ENCODE measurements at places on chromosomes 12 and 14.

DNA sequence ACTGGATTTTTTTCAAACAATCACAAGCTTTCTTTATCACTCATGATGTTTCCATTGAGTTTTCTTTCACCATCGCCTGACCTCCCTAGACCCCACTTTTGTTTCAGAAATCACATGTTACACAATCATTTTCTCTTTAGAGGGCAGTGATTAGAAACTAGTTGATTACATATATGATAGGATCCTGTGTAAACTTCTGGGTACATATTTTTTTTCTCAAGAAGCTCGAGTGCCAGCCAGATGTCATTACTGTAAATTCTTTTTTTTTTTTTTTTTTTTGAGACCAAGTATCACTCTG, 62.4 kb upstream of the PSMA6 start:
- DNase-seq: no peak

- no peak for DNase-seq
These were observed 46.2 kb downstream of the BCAT1 start for GRCh38 chr12:24902511-24903328.

DNA sequence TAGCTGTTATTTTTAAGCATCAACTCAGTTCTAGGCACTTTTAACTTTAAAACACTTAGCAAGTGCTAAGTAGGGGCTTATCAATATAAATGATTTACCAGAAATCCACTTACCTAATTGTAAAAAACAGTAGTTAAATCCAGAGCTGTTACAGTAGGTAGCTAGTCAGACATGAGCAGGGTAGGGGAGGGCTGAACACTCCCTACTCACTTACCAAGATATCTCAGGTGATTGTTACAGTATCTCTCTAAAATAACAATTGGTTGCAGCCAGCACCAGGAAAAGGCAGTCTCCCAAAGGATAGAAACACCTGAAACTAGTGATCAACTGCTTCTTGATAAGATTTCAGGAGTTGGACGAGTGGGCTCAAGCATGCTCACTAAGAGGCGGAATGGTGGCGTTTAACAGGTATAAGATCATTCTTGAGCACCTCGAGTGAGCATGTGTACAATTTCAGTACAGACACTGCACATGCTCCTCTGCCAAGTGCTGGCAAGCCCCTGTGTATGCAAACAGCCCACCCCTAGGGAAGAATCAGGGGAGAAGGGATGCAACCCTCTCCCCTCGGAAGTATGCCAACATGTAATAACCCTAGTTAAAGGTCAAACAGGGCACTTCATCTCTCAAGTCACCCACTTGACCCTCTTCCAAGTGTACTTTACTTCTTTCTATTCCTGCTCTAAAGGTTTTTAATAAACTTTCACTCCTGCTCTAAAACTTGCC, 1113.6 kb upstream of the SEL1L start:
- no peak for DNase-seq

DNA sequence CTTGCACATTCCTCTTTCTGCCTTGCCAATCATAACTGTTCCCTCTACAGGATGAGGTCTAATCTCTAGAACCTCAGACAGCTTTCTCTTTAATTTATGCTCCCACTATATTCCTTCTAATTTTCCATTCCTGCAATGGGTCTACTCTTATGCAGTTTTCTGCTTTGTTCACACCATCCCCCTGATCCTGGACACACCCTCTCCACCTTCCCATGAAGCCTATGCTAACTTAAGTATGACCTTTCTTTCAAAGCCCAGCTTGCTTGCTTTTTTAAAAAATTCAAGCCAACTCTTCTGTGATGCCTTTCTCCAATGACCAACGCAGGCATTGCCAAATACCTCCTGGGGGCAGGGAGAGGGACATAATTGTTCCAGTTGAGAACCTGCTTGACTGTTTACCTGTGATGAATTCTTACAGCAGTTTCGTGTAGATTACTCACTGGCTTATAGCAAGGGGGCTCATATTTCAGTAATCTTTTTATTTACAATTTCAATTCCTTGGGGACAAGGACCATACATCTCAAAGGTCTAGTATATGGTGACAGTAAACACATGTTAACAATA, 7.8 kb downstream of the SLC38A1 start:
- DNase-seq: no peak

DNA sequence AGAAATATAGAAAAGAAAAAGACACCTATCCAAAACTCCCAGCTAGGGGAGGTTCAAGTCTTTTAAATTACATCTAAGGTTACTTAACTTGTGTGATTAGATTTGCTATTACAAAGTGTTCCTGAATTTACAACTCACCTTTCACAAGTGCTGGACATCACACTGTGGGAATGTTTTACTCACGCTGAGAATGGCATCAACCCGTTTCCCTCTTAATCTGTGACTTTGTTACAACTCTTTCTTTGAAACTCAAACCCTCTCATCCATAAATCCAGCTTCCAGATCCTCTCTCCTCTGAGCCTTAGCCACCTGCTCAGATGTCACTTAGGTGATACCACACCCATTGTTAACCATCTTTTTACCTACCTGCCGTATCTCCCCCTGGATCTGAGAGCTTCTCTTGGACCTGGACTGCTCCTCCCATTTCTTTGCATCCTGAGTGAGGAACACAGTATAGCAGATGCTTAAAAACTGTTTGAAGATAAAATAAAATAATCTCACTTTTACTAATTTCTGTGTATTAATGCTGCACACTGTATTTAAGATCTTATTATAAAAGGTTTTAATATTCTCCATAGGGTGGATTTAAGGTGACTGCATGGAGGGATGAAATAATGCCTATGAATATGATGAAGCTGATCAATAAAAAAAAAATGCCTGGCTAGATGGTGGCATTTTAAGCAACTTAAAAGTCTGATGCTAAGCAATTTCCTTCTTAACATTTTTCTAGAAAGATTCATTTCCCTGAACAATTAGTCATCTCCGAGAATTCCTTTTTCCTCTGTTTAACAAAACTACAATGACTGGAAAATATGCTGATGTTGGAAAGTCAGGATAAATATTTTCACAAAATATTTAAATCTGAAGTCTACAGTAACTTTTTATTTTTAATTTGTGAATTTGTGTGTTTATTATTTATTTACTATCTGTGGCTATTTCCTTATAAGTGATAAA, 39.1 kb upstream of the NAP1L1 start:
- no peak for DNase-seq

DNA sequence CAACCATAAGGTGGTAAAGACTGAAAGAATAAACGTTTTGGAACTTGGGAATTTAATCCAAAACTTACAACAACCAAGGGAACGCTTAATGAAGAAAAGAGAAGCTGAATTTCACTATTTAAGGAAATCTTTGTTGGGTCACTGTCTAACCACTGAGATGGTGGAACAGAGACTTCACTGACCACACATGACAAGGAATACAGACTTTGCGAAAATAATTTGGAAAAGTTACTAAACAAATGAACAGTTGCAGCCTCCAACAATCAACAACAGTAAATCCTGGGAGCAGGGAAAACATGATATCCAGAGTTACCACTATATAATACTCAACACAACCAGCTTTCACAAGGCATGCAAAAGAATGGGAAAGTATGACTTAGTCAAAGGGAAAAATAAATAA, 79.1 kb downstream of the CMKLR1 start:
- no peak for DNase-seq

DNA sequence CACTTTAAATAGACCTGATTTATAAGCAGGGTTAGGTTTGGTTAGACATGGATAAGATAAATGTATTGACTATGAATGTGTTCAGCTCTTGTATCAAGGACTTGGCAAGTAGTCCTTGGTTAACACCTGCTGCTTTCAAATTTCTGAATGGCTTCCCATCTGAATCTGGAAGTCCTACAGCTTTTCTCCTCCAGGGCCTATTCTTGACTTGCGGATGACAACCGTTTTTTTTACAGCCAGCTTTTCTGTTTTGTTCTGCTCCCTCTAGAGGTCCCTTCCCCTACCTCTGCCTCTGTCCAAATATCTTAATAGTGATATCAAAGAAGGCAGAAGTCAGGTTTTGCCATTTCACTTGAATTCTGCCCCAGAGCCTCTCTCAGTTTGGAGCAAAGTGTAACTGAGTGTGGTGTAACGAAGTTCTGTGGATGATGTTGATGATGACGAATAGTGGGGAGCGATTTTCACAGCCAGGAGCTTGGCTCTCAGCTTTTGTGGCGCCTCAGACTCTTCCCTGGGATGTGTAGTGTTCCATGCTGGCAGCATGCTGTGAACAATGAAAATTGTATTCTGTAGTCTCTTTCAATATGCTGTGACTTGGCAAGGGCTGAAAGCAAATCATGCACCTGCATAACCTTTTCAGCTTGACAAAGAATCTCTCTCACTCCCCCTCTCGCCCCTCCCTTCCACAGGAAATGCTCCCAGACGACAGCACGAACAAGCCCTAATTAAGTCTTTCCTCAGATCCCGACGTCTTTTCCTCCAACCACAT, 5.0 kb upstream of the SLC4A8 start:
- DNase-seq: no peak

DNA sequence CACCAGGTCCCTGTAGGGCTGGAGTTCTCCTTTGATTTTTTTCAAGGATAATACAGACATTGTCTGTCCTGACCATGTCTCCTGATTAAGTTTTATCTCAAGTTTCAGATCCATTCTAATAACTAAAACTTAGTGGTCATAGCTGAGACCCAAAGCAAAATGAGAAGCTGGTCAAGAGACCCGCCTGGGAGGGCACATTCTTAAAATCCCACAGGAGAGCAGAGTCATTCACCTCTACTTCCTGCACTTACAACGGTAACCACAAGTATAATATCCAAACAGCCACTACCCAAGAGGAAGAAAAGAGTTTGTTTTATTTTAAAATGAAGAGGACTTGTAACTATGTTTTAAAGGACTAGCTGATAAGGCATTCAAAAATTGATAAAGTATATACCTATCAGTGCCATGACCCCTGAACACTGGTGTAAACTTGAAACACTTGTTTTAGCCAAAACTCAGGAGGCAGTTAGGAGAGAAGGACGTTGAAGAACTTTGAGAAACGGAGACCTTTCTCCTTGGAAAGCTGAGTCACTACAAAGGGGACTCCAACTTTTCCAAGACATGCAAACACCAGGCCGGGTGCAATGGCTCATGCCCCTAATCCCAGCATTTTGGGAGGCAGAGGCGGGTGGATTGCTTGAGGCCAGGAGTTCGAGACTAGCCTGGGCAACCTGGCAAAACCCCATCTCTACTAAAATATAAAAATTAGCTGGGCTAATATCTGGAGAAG, 478.2 kb downstream of the GLT1D1 start:
- no peak for DNase-seq

DNA sequence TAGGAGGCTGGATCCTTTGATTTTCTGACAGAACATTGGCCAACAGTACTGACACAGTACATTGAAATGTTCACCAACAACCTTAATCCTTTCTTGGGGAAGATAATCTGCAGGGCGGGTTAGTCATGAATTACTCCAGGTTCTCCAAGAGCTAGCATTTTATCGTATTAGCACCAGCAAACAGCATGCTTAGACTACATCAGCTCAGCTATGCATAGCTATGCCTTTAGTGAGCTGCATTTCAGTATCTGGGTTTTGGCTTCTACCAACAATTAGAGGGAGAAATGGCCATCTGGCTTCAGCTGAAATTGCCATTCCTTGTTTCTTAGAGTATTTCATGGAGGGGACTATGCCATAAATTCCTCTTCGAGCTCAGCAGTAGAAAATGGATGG, 33.8 kb downstream of the SAMD4A start:
- DNase-seq: no peak

DNA sequence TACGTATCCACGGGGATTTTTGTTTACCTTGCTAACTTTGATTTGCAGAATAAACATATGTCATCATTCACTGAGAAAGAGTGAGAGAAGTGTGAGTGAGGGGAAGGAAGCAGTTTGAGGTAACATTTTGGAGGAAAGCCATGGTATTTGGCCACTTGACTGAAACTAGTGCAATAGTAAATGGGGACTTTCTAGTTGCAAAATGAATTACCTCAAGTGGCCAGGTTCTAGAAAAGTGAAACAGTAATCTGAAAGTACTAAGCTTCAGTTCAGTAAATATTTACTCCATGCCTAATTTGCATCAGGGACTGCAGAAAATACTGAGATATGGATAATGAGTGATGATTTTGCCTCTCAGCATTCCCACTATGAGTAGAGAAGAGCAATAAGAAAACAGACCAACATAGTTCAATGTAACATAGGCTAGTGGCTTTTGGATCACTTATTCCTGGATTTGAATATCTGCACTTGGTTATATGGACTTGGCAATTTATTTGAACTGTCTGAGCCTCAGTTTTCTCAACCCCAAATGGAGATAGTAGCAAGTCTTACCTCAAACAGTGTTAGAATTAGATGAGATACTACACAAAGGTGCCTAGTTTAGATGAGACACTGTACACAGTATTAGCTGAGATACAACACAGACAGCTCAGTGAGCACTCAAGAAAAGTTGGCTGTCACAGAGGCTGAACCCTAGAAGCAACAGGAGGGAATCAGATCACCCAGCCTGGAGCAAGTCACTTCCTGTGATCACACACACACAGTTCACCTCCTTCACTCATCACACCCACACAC, 439.1 kb downstream of the NPAS3 start:
- no peak for DNase-seq

GRCh38 chr12:6219980-6220379, 19.8 kb downstream of the CD9 start:
- no peak for DNase-seq

- DNase-seq: no peak
These were observed 80.8 kb downstream of the ZNF664 start for GRCh38 chr12:124053851-124054250.

DNA sequence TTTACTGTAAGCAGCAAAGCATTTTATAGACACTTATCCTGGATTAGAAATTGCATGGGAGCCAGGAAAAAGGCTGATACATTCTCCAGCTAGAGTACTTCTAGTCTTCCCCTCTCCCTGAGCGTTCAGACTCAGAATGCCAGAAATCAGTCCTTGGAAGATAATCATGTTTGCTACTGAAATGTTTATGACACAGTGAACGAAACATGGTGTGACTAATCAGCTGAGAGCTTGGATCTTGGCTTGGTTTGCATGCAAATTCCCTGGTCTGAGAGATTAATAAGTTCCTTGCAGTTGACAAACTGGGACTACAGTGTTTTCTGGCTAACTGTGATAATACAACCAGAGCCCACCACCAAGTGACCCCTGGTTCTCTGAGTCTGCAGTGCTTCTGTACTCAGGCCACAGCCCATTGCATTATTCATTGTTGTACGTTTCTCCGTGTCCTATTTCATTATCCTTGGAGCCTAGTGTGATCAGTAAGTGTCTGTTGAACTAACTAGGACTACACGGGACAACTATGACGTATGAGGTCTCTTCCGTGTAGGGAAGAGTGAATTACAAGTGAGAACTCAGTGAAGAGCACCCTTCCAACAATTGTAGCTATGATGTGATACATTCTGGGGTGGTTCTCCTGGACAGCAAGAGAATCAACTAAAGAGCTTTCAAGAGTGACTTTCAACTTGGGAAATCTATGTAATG, 34.6 kb upstream of the EVL start:
- DNase-seq: no peak

- DNase-seq: no peak
These were observed 1072.5 kb upstream of the ATXN7L3B start for GRCh38 chr12:73465106-73465505.

GRCh38 chr14:74935360-74935680, 12.3 kb upstream of the RPS6KL1 start:
- DNase-seq: no peak

DNA sequence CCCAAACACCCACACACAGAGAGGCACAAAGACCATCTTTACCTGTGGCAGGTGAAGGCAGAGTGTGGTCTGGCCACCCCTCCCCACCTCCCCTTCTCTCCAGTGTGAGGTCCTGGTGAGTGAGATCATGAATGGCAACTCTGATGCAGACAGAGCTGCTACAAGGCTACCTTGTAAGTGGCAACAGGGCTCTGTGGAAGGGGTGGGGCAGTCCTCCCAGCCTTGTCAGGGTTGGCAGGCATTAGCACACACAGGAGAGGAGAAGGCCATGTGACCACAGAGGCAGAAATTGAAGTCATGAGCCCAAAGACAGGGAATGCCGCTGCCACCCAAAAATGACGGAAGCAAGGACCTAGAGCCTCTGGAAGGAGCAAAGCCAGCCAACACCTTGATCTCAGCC, 30.7 kb downstream of the VWF start:
- no peak for DNase-seq
